CD4-positive, alpha-beta T cell treated with Interleukin-6 for 4 hours (primary cell): ENCODE measurements at places on chromosomes 13 and 19.

- no peak for DNase-seq
Measured at GRCh38 chr19:46068345-46069258, 27.8 kb upstream of the IGFL4 start.

GRCh38 chr13:101869553-101869952, 417.1 kb downstream of the ITGBL1 start:
- no peak for DNase-seq

DNA sequence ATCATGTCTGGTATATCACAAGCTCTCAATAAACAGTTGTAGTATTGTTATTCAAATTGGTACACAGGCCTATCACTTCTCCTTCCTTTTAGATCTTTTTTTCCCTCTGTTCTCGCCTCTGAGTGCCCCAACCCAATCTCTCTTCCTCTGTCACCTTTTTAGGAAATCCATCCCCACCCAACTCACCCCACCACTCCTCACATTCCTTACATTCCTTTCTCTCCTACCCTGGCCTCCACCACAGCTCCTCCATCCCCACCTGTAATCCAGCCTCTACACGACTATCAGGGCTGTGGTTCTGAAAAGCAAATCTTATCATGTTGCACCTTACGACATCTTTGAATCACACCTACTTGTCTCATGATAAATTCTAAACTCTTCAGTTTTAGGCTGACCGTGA, 545.4 kb upstream of the GPC6 start:
- no peak for DNase-seq

DNA sequence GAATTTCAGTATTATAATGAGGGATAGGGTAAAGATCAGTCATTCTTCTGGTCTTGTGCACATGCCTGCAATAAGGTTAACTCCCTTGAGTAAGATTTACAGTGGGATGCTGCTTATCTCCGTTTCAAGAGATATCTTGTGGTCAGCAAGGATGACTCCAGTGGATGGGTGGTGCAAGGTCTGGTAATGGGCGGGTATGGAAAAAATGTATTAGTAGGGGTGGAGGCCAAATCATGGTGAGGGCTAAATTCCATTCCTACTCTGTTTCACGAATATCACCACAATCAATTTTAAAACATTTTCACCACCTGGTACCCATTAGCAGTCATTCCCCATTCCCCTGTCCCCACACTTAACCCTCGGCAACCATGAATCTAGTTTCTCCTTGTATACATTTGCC, 40.6 kb downstream of the CCDC122 start:
- DNase-seq, result no peak

- DNase-seq, result no peak
Measured at GRCh38 chr13:107324416-107325204, 756.7 kb upstream of the ARGLU1 start.
